ENCODE measurements at places on chromosomes 16 and 17. TPM values are rescaled to one million over a fixed set of nuclear protein-coding genes. Genes with fewer than 3 reads are reported as not detected.

The TUFM gene
- 197 TPM for total RNA-seq

DNA sequence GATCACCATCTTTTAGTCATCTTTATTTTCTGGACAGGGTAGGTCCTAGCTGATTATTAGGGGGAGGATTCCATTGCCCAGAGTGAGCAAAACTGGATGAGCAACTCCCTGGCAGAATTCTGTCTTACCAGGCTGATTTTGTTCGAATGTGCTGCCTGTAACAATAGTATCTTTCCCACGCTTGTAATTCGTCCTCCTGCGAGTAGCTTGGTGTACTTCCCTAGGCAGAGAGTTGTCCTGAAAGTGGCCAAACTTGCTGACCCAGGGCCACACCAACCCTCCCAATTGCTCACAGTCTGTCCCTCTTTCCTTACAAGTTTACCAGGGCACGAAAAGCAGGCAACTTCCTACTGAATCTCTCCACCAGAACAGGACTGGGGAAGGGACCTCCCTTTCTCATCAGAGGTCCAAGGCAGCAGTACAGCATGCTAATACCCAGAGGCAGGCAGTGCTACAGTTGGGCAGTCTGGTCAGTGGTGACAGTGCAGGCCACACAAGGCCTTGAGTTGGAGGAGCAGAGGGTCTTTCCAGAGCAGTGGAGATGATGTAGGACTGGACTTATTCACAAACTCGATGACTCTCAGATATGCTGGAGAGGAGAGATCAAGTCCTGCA lies 67.8 kb upstream of the NLK start:
- no peak for DNase-seq

DNA sequence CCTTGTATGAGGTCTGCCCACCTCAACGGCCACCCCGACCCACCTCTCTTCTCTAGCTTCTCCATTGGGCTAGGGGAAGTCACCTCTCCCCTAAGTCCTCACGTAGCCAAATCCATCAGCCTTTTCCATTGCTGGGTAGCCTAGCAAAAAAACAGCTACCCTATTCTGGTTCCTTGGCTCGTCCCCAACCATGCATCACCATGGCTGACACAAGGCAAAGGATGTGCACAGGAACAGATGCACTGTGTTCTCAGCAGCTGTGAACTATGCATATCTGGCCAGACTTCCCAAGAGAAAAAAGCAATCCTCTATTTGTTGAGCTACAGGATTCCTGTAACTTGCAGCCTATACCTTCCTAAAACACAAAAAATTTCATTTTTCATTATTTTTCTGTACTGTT lies 22.0 kb upstream of the FLCN start:
- no peak for DNase-seq

GRCh38 chr16:9092282-9092977 lies 986 bp downstream of the HAPSTR1 start:
- peak; percentile 19 for DNase-seq

- DNase-seq = no peak
These were observed 8.5 kb downstream of the ST6GALNAC1 start for GRCh38 chr17:76635039-76635438.

GRCh38 chr16:12132290-12132689 lies 155.8 kb downstream of the SNX29 start:
- no peak for DNase-seq

GRCh38 chr16:75244225-75244809 lies 7.1 kb downstream of the BCAR1 start:
- DNase-seq = no peak

DNA sequence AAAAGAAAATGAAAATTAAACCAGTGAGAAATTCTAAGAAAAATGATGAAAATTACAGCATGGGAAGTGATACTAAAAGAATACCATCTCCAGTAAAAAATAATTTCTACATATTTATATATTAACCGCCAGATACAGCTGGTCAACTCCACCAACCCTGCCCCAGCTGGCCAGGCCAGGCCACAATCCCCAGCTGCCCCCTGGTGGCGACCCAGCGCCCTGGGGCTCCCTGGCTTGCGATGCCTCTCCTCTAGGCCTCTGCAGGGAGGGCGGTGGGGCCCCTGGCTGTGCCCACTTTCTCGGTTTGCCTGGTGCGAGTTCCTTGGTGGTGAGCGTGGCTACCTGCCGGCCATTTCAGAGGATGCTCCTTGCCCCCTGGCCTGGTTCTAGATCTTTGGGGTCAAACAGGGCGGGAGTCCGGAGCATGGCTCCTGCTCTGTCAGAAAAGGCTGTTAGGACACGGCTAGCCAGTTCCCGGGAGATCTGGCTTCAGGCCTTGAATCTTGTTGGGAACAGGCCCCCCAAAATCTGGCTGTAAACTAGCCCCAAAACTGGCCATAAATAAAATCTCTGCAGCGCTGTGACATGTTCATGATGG lies 14.5 kb downstream of the GLIS2 start:
- peak; percentile 86 for DNase-seq

DNA sequence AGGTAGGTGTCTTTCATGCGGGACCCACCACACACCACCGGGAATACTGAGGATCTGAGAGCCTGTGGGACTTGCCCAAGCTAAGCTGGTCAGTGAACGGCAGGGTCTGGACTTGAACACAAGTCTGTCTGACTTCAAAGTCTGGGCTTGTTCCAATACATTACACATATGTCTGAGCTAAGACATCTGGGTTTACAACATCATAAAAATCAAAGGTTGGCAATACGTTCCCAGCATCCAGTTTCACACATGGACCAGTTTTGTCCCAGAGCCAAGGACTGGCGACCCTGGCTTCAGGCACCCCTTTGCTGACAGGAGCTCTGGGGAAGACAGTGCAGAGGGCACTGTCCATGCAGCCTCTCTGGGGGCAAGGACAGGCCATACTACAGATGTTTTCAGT lies 27.9 kb upstream of the AXIN2 start:
- DNase-seq = no peak

DNA sequence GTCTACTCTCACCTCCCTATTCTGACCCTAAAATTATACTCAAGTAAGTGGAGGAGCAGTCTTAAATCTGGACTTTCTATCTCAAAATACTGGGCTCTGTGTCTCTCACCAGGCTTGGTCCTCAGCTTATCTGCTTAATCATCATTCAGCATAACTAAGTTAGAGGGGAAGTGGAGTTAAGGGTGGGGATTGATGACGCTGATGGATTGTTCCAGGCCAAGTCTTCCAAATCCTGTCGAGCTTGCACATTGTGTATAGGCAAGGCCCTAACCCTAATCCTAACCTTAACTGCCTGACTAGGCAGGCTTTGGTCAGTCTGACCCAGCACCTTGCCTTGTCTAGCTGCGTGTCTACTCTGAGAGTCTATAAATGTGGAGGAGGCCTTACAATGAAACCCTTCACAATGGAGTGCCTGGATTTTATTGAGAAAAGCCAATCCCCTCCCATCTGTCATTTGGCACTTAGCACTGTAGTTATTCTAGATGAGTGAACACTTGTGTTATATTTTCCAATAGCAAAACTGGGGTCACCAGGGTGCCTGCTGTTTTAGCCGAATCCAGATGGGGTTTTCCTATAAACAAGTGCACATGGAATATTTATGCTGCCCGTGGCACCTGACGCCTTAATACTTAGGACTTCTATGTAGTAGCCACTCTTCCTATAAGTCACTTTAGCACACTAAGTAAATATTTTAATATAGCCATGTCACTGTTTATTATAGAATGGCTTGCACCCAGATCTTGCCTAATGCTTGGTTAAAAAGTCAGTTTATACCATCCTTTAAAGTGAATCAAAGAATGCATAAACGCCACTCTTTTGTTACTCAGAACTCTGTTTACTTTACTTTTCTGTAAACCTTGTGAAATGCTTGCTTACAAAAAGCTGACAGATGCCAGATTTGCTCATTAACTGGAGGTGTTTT lies 193.2 kb upstream of the MYOCD start:
- DNase-seq = no peak

GRCh38 chr17:73234736-73235135 lies 26.9 kb downstream of the CPSF4L start:
- no peak for DNase-seq

DNA sequence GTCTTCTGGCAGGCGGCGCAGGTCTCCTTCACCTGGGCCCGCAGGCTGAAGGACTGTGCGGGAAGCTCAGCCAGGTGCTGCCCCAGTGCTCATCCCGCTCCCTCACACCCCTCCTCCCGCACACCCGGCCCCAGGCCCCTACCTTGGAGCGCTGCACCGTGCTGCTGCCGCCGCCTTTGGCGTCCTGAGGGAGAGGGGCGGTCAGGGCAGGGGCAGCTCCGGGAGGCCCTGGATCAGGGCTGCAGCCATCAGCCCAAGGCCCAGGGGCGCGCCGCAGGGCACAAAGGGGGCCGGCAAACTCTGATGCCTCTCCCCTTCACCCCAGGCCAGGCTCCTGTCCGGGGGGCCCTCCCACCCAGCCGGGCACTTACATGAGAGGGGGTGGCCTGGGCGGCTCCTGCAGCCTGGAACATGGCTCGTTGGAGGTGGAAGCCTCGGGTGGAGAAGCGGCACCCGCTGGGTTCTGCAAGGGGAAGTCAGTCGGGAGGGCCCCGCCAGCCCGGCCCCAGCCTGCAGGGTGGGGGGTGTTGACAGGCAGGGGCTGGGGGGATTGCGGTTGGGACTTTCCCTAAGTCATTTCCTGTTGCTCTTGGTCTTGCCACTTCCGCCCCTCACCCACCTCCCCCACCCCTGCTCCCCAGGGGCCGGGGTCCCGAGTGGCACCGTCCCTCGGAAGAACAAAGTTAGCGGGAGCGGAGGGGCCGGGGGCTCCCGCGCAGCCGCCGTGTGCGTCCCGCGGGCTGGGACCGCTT lies 863 bp downstream of the LIMD2 start:
- DNase-seq = peak; percentile 32

DNA sequence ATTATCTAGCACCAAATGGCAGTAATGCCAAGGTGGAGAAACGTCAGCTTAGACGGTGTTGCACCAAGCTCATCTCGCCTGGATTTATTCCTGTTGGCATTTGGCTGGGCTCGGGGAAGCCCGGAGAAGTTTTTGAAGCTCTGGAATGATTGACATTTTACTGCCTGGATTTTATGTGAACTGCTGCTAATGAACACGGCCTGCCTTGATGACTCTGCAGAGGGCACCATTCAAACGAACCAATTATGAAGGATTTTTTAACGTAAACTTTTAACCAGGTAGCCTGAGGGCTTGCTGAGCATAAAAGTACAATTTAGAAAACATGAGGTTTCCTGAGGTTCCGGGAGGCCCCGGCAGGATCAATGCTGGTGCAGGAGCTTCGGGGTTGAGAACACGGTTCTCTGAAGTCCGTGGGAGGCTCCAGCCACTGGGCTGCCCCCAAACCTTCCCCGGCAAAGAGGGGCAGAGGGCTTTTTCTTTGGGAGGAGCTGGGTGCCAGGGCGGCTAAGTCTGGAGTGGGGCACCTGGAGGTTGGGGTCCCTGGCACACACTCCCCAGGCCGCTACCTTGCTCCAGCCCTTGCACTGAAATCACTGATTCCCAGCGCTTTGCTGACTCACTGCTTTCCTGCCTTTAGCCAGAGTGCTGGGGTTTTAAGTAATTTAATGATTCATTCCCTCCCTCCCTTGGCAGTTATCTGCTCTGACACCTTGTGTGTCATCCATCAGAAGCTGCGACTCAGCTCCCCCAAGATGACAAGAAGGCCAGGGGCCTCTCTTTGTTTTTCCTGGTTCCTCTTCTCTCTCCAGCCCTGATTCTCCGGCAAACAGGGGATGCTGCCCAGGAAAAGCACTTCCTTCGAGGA lies 161.2 kb upstream of the IRX3 start:
- DNase-seq = no peak

GRCh38 chr16:48810803-48811453 lies 200.9 kb upstream of the N4BP1 start:
- DNase-seq = no peak

GRCh38 chr16:56115817-56116576 lies 75.3 kb upstream of the GNAO1 start:
- DNase-seq = no peak
